ENCODE measurements at places on chromosomes 5 and 9.

GRCh38 chr5:7473668-7474215, 77.8 kb downstream of the ADCY2 start:
- DNase-seq = no peak

- DNase-seq = no peak
Observed at GRCh38 chr5:157944077-157944633, 85.2 kb upstream of the CLINT1 start.

- no peak for DNase-seq
Observed at GRCh38 chr5:138975098-138975847, 100.1 kb upstream of the LRRTM2 start.

GRCh38 chr9:31839273-31839672, 545.2 kb upstream of the ACO1 start:
- no peak for DNase-seq

DNA sequence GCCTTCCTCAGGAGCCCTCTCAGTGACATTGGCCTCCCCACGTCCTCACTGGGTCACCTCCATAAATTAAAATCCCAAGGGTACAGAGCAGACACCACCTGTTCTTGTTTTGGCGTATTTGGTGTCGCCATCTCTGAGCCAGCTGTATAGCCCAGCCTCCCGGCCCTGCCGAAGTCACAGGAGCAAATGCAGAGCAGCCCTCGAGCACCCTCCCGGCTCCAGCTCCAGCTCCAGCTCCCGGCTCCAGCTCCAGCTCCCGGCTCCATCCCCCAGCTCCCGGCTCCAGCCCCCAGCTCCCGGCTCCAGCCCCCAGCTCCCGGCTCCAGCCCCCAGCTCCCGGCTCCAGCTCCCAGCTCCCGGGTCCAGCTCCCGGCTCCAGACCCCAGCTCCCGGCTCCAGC, 74.3 kb downstream of the ZNF354C start:
- no peak for DNase-seq

GRCh38 chr5:133610489-133611356, 1.6 kb downstream of the FSTL4 start:
- DNase-seq = no peak

GRCh38 chr9:14165376-14166035, 148.4 kb downstream of the NFIB start:
- no peak for DNase-seq

- peak; percentile 73 for DNase-seq
Observed at GRCh38 chr5:65480306-65480865, 1.3 kb downstream of the ADAMTS6 start.

DNA sequence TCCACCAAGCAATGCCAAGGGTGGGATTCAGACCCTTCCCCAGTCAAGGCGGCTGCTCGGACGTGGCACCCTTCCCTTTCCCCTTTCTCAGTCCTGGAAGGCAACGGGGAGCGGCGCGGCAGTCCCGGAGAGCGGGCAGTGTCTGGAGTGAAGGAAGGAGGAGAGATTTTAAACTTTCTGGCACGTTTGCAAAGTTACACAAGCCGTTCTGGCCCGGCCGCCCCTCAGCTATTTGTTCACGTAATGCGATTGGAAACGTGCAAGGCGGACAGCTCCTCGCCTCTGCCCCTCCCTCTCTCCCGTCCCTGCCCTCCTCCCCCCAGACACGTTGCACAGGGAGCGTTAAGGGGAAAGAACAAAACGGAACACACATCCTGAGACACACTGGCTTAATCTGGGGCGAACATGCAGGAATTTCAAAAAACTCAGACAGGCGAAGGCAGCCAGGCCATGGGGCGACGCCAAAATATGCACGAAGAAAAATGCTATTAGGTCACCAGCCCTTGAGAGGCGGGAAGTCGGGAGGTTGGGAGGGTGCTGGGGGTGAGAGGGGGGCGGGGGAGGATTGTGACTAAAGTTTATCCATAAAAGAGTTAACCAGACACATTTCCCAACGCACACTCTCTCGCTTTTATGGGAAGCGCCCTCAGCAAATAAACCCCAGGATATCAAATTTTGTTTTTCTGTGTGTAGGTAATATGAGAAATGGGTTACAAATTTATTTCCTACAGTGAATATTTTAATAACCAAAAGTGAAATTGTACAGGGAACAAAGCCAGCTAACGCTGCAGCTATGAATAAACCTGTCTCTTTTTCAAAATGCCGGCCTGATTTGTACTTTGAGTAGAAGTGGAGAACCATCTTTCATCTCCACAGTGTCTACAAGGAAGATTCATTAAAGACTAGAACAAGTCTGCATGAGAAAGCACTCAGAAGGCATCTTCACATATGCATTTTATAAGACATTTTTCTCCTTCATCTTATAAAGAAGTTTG, at the start of gene LOX:
Gene LOX (minus strand): TSS at position 144 of the 995 bp plus-strand sequence. CDS start 274 bp downstream, outside the sequence.
- peak; percentile 98 for DNase-seq

DNA sequence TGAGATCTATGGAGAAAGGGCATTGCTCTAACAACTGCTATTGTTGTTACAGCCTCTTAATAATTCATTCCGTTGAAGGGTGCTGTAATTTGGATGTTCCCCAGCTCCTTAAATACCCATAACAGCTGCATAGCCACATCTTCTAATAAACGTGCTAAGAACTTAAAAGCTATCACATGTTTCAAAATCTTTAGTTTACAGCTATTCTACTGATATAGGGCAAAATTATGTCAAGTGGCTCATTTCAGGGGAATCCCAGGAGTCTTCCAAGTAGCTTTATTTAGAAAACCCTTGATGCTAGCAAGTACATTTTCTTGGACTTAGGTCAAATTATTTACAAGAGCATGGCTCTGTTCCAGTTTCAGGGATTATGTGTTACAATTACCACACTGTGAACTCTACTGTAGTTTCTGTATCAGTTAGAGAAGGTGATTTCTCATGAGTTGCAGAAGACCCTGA, 990.4 kb upstream of the ACO1 start:
- DNase-seq = no peak

GRCh38 chr5:132389051-132389331, 19.5 kb downstream of the SLC22A5 start:
- DNase-seq = no peak

DNA sequence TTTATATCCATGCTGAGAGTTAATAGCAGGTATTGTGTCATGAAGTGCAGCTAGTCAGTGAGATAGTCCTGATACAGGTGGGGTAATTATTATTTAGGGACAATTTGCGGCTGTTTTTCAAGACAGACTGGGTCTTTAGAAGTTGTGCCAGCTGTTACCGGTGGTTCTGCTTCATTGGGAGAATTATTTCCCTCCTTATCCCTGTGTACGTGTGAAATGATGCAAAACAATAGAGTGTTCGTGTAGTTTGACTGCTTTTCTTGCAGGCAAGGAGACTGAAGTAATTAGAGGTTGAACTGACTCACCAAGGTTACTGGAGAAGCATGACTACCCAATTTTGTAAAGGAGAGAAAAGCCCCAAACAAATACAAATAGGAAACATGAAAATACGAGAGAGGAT, 101.7 kb downstream of the ARRDC3 start:
- peak; percentile 68 for DNase-seq

DNA sequence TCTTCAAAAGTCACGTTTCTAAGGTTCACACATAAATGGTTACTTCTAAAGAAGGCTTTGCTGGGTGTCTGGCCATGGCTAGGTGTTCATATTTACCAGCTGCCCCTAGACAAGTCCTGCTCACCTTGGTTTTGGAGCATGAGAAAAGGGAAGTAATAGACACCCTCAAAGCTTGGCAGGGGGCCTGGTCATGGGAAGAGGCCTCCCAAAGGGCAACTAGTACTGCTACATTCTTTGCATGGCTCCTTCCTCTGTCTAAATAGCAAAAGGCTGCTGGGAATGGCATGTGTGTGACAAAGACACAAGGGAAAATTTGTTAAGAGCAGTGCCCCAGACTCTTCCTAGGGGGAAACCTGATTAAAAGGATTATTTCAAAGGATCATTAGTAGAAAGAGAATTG, 93.4 kb downstream of the NRG2 start:
- DNase-seq = no peak

GRCh38 chr9:3497401-3497800, 28.4 kb downstream of the RFX3 start:
- DNase-seq = peak; percentile 28

DNA sequence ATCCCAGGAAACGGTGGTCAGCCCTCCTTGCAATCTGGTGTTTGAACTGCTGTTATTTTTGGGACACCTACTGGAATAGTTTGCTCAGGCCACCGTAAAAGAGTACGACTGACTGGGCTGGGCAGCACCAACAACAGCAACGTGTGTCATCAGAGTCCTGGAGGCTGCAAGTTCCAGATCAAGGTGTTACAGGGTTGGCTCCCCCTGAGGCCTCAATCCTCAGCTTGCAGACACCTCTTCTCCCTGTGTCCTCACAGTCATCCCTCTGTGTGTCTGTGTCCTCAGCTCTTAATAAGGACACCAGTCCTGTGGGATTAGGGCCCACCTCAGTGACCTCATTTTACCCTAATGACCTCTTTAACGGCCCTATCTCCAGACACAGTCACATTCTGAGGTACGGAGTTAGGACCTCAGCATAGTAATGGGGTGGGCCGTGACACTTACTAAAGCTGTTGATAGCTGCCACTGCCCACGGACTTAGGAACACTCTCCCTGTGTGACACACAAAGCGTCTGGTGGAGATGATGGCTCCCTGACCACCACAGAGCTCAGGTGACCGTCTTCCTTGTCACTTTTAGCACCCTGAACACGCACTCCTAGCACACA, 16.8 kb downstream of the GLT6D1 start:
- no peak for DNase-seq

DNA sequence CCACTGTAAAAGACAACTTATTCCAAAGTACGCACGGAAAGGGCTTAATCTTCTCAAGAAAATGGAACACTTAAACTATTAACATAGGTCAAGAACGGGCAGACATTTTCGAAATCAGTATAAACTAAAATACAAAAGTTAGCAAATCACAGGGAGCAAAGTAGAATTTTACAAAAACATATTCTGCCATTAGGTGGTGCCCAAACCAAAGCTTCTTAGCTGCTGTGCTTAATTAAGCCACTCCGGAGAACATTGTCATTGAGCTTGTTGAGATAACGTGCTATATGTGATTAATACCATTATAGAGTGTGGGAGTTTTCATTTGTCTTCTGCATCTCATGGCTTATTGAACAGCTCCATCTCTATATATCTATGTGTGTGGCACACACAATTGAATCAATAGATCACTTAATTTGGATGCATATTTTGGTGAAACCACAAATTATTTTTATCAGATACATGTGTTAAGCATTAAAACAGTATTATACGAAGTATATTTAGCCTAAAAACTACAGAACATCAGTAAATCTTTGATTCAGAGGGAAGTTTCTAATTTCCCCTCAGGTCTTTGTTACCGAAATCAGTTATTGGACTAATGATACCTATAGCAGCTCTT, 23.4 kb downstream of the UBLCP1 start:
- peak; percentile 24 for DNase-seq

- no peak for DNase-seq
Observed at GRCh38 chr5:151647320-151647861, 39.3 kb downstream of the SPARC start.

DNA sequence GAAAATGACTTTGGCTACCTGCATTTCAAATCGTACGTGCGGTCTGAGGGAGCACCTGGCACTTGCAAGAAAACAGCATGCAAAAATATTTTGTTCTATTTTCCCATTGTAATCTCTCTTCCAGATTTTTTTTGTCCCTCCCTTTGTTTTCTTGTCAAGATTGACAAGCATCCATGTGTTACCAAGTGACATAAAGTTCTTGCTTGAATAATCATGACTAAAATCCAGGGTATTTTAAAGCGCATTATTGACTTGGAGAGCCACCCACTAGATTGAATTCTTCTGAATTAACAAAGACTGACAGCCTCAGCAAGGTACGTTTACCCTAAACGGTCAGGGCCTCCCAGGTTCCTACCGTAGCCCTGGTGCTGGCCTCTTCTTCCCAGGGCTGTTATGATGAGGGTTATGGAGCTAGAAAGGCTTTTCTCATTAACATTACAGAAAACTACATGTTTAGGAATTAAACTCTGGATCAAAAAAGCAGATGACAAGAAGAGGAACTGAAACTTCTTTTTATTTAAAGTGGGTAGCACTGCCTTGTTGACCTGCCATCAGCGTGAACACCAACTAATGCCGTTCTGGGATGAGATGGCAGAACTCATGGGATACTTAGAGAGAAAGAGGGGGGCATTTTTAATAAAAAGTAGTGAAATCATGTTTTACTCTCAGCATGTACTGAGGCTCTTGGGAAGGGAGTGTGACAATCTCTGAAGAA, 297.0 kb downstream of the EFNA5 start:
- no peak for DNase-seq

GRCh38 chr5:3006961-3007551, 255.6 kb upstream of the IRX2 start:
- DNase-seq = no peak

GRCh38 chr5:2110137-2110933, 227.6 kb upstream of the IRX4 start:
- no peak for DNase-seq

DNA sequence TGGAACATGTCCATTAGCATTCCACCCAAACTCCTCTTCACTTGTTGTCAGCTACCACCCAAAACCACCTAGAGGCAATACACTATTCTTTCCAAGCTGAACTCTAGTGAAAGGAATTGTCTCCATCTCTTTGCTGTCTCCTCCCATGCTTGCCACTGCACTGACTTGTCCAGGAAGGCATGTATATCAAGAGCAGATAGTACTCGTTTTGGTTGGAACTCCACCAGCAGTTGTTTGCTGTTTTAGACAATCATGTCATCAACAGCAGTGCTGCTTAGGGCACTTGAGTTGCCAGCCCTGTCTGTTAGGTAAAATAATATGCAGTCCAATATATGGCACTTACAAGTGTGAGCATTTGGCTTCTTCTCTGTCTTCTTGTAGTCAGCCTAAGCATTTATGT, 80.0 kb upstream of the SAP30L start:
- no peak for DNase-seq

DNA sequence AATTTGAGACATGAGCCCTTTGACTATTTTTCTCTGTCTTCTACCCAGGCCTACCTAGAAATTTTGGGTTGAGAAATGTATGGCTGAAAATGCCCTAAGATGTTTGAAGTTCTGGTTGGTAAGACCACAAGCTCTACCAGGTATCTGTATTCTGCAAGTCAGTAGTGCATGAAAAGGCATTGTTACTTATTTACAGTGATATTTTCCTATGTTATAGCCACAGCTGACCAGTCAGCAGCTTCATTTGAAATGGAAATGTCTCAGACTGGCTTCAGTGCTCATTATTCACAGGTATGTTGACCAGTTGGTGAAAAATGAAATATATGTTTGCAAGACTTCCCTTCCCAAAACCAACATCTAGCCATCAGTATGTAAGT, 91.9 kb upstream of the ITGA2 start:
- DNase-seq = no peak

GRCh38 chr9:133758228-133758627, 20.1 kb upstream of the SARDH start:
- no peak for DNase-seq

DNA sequence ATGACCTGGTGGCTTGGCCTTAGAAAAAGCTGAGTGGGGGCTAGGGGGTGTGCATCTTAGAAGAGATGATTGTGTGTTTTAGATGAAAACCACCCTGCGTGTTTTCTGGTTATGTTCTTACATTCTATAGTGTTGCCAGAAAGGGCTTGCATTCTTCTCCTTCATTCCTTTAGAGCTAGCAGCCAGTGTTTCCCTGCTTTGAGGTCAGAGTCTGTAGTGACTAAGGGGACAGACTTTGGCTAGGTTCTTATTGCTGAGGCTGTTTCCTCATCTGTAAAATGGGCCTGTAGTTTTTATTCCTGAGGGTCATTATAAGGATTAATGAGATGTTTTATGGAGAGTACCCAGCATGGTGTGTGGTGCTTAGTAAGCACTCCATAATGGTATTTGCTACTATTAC, 6.4 kb downstream of the MAST4 start:
- DNase-seq = no peak

All from fibroblast of skin of left quadriceps (primary cell).